ENCODE measurements at places on chromosomes 7 and 10.

DNA sequence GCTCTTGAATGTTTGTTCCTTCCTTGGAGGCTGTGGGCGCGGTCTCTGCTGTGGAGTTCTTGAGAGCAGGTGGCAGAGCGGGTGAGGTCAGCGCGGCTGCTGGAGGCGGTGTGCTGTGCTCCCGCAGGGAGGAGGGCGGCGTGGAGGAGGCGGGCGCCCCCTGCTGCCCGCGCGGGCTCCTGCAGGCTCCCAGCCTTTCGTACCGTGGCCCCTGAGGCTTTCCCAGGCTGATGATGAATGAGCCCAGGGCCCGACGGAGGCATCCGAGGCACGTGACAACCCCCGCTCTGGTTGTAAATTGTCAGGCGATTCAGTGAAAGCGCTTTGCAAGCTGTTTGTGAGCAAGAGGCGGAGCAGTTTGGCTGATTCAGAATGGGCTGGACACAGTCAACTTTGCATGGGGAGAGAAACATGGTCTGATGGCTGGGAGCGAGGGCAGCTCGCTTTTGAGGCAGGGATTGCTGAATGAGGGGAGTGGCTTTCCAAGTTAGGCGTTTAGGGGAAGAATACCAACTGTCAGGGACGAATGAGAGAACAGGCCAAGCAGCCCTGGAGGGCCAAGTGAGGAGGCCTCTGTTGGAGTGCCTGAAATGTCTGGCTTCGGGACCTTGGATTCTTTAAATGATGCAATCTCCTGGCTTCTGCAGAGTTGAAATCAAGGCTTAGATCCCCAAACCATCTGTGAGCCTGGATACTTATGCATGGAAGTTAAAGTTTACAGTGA is 46.6 kb downstream of the CDHR3 start:
- no peak for DNase-seq

- no peak for DNase-seq
Observed at GRCh38 chr7:94178230-94178629, 174.1 kb upstream of the BET1 start.

GRCh38 chr10:24526085-24526649 is 197.5 kb downstream of the ARHGAP21 start:
- no peak for DNase-seq

GRCh38 chr10:100930368-100930767 is 17.6 kb downstream of the SLF2 start:
- DNase-seq, result no peak

GRCh38 chr7:8785081-8785480 is 351.7 kb downstream of the NXPH1 start:
- DNase-seq, result no peak

DNA sequence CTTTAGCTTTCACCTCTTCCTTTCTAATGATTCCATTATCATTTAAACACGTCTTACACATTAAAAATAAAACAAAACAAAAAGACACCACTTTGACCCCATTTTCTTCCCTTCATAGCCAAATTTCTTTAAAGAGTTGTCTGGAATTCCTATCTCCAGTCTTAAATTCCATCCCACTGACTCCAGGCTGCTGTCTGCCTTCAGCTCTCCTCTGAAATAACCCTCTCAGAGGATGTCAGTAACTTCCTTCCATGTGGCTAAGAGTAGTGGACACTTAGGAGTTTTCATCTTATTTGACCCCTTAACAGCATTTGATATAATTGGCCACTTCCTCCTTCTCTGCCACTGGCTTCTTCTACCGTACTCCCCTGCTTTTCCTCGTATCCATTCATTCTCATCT is 69.6 kb upstream of the MKX start:
- no peak for DNase-seq

GRCh38 chr7:91929463-91929862 is 11.2 kb upstream of the AKAP9 start:
- DNase-seq, result no peak

DNA sequence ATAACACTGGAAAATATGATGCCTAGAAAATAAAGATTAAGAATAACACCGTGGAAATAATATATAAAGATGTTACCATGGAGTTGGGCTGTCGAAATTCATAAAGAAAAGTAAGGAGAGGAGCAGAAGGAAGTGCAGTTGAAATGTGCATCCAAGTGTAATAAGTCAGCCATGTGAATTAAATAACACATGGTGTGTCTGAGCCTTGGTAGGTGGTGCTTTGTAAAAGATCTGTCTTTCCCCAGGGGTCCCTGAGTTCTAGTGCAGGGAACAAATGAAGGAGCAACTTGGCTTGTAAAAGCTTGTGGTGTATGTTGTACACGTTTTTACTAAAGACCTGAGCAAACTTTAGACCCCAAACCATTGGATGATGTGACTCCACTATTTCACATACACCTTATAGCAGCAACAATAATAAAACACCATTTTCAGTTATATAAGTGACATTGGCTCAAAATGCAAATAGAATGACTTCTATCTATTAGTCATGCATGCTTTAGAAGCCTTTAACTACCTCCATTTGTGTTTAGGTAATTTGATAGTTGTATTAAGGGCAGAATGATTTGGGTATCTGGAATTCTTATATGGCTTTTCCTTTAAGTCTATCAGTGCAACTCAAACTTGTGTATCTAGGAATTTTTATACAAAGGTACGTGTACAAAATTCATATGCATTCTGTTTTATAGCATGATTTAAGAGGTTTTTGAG is 11.3 kb downstream of the STARD3NL start:
- no peak for DNase-seq

DNA sequence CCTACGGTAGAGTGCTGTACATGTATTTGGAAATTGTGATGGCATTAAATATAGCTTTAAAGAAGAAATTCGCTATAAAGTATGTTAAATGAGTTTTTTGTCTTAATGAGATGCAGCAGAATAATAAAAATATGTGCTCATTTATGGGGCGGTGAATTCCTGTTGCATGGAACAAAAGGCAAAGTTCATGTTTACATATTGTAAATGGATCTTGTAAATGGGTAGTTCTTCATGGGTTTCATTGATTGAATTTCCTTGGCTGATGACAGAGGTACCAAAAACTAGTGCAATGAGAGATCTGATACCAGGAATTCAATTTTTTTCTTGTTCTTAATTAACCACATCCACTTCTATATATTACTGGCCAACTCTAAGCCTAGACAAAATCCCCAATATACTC is 284.2 kb downstream of the SUGCT start:
- DNase-seq, result no peak

DNA sequence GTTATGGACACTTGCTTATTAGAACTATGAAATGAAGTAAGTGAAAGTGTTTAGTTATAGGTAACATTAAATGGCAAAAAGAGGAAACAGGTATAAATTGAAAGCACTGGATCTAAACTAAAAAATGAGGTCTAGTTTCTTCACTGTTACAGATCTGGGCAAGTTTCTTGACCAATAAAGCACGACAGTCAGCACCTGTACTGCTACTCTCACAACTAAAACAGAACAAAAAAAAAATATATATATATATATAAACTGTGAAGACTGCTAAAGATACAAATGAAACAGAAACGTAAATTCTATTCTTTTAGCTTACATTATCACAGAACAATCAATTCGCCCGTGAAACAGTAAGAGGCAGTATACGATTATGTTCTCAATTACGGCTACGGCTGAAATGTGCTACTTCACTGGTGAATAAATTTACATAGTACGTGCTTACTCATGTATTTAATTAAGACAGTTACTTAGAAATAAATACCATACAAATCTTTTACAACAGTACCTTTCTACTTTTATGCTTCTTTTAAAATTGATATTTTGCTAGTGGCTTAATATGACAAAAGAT is 4.2 kb downstream of the AHR start:
- DNase-seq, result peak; percentile 42

- DNase-seq, result no peak
Observed at GRCh38 chr7:432256-432655, 87.4 kb downstream of the PDGFA start.

GRCh38 chr7:76281006-76281705 is 21.3 kb upstream of the HSPB1 start:
- DNase-seq, result no peak

DNA sequence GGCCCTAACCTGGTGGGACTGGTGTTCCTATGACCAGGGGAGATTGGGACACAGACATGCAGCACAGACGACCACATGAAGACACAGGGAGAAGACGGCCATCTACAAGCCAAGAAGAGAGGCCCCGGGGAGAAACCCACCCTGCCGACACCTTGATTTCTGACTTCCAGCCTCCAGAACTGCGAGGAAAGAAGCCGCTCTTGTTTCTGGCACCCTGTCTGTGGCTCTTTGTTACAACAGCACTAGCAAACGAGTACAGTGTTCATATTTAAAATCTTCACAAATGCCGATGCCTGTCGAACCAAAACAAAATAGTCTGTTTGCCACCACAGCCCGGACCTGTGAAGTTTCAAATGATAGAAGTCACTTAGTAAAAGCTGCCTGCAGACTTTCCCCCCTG is 132.3 kb downstream of the ACTR3B start:
- DNase-seq, result no peak

DNA sequence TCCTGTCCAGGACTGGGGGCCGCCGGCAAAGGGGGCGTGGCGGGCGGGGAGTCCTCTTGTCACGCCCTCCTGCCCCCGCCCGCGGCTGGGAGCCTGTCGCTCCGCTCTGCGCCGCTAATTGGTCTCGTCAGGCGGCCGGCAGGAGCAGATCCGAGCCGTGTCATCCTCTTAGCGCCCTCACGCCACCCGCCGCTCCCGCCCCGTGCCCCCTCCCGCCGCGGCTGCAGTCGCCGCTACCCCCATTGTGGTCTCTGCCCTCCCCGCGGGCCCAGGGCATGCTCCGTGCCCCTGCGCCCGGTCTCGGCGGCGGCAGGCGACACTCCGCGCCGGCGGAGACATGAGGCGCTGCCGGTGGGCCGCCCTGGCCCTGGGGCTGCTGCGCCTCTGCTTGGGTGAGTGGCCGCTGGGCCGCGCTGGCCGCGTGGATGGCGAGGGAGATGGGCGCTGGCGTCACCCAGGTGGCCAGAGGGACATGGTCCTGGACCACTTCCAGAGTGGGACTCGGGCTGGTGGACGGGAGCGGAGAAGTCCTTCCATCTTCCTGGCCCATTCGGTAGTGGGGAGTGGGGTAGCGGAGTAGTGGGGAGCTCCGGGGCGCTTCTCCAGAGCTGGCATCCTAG is at the start of gene CDHR1:
Gene CDHR1, plus strand, starts transcription at position 114 of the 620 bp plus-strand sequence. Its CDS starts 224 bp downstream, at position 338.
- no peak for DNase-seq

DNA sequence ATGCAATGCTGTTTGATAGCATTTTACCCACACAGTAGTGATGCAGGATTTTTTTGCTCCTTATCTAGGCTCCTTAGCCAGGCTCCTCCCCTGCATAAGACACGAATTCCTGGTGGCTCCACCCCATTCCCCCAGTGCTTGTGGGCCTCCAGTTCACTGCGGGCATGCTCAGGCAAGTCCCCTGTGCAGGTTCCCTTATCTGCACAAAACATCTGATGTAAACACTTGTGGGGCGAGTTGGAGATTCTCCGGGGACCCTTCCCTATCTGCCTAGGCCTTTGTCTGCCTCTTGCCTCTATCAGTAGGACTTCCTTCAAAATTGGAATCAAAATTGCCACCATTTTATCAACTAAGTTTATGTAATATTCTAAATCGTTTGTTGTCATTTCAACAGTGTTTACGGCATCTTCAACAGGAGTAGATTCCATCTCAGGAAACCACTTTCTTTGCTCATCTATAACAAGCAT is 5.4 kb upstream of the STK17A start:
- no peak for DNase-seq

DNA sequence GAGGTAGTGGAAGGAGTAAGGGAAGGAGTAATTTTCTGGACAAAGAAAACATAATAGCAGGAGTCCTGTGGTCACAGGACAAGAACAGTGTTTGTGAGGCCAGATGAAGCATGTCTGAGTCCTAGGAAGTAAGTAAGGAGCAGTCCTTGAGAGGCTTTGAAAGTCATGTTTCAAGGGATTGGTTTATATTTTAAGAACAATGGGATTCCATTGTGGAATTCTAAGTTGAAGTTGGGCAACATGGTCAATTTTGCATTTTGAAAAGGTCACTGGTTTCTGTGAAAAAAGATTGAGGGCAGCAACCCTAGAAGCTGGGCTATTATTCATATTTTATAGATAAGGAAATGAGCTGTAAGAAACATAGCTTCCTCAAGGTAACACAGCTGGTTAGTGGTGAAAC is 10.8 kb upstream of the SLC25A28 start:
- no peak for DNase-seq

- DNase-seq, result no peak
Observed at GRCh38 chr7:107100824-107101223, 56.3 kb downstream of the PRKAR2B start.

DNA sequence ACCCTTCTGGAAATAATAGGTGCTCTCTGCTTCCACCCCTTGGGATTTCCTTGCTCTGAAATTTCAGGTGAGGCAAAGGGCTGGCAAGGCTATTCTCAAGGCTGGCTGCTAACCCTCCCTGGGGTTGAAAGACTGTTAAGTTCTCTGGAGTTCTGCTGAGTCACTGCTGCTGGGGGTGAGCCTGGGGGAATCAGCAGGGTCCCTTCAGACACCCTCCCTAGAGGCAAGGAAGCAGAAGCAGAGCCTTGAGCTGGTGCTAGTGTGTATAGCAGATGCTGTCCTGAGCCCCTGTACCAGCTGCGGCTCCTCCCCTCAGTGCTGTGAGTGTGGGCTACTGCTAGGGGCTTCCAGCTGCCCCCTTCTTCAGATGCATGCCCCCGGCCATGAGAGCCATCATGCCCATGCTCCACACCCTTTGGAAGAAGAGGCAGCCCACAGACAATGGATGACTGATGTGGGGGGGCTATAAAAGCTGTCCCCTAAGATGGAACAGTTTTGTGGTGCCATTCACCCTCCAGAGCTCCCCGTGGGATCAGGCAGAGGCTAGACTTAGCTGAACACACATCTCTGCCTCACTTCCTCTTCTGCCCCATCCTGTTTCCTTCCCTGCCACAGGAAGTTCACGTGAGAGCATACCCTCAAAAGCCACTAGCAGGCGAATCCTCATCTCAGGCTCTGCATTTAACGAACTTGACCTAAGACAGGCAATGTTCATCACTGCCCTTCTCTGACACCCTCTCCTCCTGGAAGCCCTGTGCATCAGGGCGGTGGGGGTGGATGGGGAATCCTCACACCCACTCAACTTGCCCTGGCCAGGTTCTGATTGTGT is 91.8 kb downstream of the SH3PXD2A start:
- peak; percentile 53 for DNase-seq

DNA sequence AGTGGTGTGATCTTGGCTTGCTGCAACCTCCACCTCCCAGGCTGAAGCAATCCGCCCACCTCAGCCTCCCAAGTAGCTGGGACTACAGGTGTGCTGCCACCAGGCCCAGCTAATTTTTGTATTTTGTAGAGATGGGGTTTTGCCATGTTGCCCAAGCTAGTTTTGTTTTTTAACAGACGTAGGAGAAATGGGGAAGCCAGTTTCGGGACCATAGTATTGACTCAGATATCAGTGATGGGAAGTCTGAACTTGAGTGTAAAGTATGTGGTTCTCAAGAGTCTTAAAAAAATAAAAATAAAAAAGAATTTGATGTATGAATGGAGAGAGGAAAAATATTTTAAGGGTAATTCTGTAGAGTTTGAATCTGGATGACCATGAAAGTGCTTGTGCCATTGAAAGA is 34.2 kb downstream of the SP4 start:
- no peak for DNase-seq

All from KG1 (cell line).